ENCODE measurements at places on chromosomes 3 and 15.
A peak's percentile ranks its signal among the peaks of the same experiment; 100 is the strongest.

DNA sequence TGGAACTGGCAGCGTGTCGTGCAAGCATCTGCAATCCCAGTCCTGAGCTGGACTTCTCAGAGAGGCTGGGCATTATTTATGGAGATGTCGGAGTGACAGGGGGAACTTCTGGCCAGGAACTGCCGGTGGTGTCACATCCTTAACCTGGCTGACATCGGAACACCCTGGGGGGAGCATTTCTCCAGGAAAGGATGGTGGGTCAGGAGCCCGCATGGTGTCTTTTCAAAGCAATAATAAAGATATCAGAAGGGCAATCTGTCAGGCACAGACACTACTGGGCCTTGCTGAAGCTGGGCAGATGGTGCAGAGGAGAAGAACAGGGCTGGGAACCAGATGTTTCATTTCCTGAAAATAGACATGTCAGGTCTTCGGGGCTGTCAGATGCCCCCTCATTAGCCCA is 133.5 kb downstream of the WNT7A start:
- no peak for DNase-seq

DNA sequence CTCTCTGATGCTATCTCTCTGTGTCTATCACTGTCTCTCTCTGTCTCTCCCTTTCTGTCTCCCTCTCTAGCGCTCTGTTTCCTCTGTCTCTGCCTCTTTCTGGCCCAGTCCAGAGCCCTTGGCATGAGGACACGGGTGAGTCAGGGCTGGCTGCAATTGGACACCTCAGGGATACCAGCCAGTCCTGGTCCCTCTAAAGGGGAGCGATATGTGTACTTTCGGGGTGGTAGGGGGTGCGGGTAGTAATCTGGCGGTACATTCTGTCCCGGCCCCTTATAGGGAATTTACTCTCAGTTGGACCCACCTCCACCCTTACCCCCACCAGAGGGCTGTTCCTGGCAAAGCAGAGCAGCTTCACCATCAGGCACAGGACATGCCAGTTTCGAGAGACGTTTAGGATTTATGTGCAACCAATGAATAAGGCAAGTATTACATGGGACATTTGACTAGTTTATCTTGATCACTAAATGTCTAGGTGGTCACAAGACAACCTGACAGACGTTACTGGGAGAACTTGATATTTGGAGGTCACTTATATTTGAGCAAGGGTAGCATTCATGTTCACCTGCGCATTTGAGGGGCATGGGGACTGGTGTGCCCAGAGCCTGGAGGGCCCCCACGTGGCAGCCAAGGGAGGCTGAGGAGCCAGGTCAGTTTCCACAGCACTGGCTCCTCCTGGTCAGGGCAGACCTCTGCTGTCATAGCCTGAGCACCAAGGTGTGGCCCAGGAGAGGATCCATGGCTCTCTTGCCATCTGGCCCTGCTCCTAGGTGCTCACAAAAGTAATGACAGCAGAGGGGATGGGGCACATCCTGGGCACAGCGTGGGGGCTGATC is 256.1 kb downstream of the PLCL2 start:
- DNase-seq: peak; percentile 4

GRCh38 chr3:52367891-52368880 is 52.1 kb downstream of the DNAH1 start:
- DNase-seq: no peak

DNA sequence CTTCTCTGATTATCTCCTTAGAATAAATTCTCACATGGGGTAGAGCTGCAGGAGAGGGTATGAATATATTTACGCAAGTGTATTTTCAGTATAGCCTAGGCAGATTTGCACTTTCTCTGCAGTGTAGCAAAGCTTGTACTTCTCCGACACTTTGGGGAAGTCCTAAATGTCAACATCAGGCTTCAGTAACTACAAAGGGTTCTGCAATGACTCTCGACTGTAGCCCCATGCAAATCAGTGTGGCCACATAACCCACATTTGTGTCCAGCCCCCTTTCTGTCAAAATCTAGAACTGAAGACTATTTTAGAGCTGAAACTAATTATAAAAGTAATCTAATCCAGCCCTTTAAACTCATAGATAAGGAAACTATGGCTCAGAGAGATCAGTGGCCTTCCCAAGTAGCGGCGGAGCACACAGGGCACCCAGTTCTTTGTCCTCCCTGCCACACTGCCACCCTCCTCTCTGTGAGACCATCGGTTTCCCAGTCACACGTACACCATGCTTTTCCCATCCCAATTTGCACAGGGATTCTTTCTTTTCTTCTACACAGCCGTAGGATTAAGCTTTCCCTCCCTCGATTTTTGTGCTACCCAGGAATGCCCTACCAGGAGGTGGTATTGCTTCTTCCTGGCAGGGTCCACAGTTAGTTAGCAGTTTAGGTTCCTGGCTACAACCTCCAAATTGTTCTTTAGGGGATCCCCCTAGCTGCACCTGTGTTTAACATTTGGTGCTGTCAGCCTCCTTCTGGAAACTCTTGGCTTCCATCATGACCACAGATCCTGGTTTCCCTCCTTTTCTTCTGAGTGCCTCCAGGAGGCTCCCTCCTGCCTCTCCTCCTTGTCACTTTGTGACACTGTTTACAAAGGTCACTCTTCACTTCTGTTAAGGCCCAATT is 22.9 kb downstream of the MRAS start:
- DNase-seq: no peak

- no peak for DNase-seq
Measured at GRCh38 chr15:79860661-79861060, 36.2 kb downstream of the MTHFS start.

DNA sequence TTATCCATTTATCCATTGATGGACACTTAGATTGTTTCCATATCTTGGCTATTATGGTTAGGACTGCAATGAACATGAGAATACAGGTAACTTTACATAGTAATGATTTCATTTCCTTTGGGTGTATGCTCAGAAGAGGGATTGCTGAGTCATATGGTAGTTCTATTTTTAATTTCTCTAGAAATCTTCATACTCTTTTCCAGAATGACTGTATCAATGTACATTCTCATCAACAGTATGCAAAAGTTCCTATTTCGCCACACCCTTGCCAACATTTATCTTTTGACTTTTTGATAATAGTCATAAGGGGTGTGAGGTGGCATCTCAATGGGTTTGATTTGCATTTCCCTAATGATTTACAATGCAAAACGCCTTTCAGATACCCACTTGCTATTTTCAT is 6.2 kb upstream of the NIPA1 start:
- DNase-seq: no peak

GRCh38 chr3:66010739-66011655 is 27.7 kb downstream of the MAGI1 start:
- no peak for DNase-seq

GRCh38 chr3:38636464-38636863 is 13.0 kb downstream of the SCN5A start:
- DNase-seq: no peak

GRCh38 chr3:99933971-99934750 is 116.5 kb downstream of the CMSS1 start:
- no peak for DNase-seq

- no peak for DNase-seq
Measured at GRCh38 chr3:52356126-52356525, 40.0 kb downstream of the DNAH1 start.

DNA sequence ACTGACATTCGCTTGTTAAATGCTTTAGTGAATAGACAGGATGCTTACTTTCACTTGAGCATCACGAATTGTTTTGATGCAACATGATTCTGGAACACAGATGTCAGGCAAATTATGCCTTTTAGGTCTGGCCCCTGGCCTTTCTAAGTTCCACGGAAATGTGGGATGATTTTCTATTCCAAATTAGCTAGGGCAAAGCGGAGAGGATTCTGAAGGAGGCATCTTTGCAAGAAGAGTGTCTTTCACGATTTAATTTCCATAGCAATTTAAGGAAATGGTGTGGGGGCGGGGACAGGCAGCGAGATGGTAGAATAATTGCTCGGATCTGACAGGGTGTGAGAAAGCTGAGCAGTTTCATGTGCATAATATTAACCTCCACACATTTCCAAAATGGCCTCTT is 238.5 kb upstream of the KCNMB2 start:
- no peak for DNase-seq

- DNase-seq: peak; percentile 27
Measured at GRCh38 chr3:157868196-157868595, 238.0 kb downstream of the SHOX2 start.

- DNase-seq: no peak
Measured at GRCh38 chr3:46835054-46835453, 28.2 kb downstream of the MYL3 start.

GRCh38 chr3:45653205-45653604 is 36.0 kb upstream of the SACM1L start:
- DNase-seq: no peak

- no peak for DNase-seq
Measured at GRCh38 chr3:108605491-108605890, 16.0 kb downstream of the DZIP3 start.

DNA sequence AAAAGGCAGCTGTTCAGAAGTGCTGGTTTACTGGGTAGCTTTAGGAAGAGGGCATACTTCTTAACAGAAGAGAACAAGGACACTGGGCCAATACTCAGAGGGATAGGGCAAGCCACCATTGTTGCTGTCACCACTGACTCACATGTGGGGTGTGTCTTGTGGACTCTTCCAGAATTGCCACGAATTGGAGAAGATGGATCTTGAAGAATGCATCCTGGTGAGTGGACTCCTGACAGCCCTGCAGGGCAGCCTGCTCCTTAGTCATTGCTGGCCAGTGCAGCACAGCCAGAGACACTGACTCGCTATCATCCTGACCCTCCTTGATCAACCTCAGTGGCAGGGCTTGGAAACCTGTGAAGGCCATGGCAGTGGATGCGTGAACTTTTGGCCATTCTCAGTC is 62.3 kb downstream of the UBP1 start:
- DNase-seq: peak; percentile 91

GRCh38 chr3:164250923-164251322 is 827.4 kb downstream of the SI start:
- no peak for DNase-seq

GRCh38 chr3:55676643-55677042 is 189.5 kb upstream of the WNT5A start:
- DNase-seq: no peak

DNA sequence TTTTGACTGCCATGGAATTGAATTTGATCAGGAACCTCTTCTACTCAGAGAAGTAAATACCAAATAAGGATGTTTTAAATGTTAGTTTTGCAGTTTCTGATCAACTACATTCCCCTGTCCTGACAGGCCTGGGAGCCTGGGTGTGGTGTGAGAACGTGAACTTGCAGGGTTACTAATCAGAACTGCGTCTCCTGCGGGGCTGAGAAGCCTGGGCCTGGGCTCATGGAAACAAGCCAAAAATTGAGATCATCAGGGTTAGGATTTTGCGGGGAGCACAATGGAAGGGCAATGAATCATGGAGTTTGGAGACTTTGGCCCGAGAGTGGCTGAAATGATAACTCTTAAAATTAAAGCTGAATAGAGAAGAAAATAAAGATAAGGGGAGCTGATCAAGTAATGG is 47.8 kb upstream of the C3orf70 start:
- DNase-seq: peak; percentile 82

GRCh38 chr3:148992027-148992634 is 791 bp downstream of the GYG1 start:
- peak; percentile 10 for DNase-seq

DNA sequence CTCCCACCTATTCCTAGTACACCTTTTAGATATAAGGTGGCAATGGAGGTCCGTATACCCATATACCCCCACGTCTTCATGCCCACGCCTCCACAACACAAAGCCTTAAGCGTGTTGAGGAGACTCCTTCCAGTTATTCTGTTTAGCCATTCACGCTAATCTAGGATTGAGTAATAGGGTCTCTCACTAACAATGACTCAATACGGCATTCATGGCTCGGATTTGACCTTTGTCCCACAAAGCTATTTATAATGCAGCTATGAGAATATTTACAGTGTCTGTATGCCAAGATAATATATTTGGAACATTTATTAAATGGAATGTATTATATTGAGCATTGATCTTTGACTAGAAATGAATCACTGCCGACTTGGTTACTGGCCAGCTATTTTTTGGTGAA is 215.8 kb downstream of the KCNH8 start:
- no peak for DNase-seq

Data from HFFc6 (cell line).